ENCODE measurements at places on chromosomes 6 and 20. TPM values are rescaled to one million over a fixed set of nuclear protein-coding genes. Genes with fewer than 3 reads are reported as not detected.

The NPEPL1 gene
- 29.5 TPM for total RNA-seq

The CTCFL gene
- total RNA-seq: not detected

The OR2J2 gene
- not detected for total RNA-seq

The DCBLD1 gene
- 13.1 TPM for total RNA-seq

The SLC17A9 gene
- 3.7 TPM for total RNA-seq

The GGT7 gene
- total RNA-seq: 76.3 TPM

The PARD6B gene
- total RNA-seq: 4.1 TPM

The GGTLC1 gene
- not detected for total RNA-seq

The PPP1R3G gene
- 1.7 TPM for total RNA-seq

The CLIC5 gene
- 4.3 TPM for total RNA-seq

The TNFAIP3 gene
- 3.4 TPM for total RNA-seq

The KHDC1L gene
- 1.0 TPM for total RNA-seq

The PEDS1 gene
- total RNA-seq: 40.6 TPM

The PROKR2 gene
- total RNA-seq: 3.0 TPM

The R3HDML gene
- not detected for total RNA-seq

The TFAP2A gene
- total RNA-seq: 0.25 TPM

The UBE2C gene
- total RNA-seq: not detected

The SIRPA gene
- total RNA-seq: 227 TPM
